ENCODE measurements at places on chromosomes 6 and 20.

DNA sequence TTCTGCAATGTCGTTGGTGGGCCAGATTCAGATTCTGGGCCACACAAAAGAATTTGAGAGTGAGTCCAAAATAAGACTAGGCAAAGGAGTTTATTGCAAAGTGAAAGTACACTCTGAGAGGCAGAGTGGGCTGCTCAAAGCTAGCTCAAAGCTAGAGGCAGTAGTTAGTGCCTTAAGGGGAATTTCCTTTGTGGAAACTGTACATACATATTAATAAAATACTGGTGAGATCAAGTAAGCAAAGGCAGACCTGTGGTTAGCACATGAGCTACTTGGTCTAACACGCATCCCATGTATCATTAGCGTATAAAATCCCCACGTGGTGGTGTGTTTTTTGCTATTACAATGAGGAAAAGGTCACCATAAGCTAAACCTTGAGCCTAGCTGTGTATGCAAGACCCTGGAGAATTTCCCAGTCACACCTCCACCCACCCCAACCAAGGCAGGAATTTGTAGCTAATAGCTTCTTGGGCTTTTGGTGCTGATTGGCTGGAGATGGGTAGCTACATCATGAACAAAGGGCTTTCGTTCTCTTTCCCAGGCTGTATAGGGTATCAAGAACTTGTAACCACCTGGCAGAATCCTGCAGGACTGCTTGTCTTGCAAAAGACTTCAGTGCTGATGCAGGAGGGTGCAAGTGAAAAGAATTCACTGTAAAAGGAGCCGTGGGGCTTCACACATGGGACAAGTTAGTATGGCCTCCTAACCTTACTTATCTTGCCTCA lies 14.7 kb upstream of the TRIM26 start:
- DNase-seq, result no peak

- DNase-seq, result no peak
Observed at GRCh38 chr6:137759624-137760023, 107.4 kb upstream of the TNFAIP3 start.

- DNase-seq, result no peak
Observed at GRCh38 chr20:17935186-17935585, 33.4 kb downstream of the SNX5 start.

GRCh38 chr6:34617231-34617630 lies 61.1 kb upstream of the SPDEF start:
- DNase-seq, result no peak

- DNase-seq, result no peak
Observed at GRCh38 chr6:121247386-121247785, 86.9 kb downstream of the TBC1D32 start.

DNA sequence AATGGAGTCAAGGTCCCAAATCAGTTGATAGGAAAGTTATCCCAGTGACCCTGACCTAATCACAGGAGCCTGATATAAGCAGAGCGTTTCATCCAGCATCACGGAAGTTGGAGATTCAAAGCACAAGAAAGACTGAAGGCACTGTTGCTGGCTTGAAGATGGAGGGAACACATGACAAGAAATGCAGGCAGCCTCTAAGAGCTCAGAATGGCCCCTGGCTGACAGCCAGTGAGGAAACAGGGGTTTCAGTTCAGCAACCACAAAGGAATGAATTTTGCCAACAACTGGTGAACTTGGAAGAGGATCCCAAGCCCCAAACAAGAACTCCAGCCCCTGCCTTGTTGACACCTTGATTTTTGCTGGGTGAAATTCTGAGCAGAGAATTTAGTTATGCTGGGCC lies 778.5 kb downstream of the MAFB start:
- no peak for DNase-seq

DNA sequence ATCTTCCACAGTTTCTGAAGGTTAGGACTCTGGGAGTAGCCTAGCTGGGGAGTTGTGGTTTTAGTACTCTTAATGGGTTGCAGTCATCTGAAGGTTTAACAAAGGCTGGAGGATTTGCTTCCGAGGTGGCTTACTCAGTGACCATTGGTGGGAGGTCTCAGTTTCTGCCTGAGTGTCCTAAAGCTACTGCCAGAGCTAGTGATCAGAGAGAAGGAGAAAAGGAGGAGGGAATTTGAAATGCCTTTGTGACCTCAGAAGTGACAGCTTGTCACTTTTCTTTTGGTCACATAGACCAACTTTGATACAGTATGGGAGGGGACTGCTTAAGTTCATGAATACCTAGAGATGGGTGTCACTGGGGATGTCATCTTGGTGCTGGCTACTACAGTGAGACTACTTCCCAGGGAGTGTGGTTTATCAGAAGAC lies 41.3 kb downstream of the NCOA3 start:
- no peak for DNase-seq

DNA sequence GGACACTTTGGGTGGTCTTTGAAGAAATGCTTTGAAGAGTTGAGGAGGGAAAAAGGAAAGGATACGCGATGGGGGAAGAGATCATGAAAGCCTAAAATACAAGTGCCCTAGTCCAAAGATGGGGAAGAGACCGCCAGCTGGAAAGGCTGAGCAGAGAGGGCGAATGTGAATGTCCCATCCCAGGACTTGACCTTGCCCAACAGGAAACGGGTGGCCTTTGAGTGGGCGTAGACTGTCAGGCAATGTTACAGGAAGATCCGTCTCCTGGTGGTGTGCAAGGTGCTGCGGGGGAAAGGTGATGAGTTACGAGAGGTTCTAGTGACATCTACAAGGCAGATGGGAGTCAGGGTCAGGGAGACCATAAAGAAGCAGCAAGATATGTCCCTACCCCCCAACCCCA lies 55.0 kb upstream of the TBXT start:
- DNase-seq, result no peak

DNA sequence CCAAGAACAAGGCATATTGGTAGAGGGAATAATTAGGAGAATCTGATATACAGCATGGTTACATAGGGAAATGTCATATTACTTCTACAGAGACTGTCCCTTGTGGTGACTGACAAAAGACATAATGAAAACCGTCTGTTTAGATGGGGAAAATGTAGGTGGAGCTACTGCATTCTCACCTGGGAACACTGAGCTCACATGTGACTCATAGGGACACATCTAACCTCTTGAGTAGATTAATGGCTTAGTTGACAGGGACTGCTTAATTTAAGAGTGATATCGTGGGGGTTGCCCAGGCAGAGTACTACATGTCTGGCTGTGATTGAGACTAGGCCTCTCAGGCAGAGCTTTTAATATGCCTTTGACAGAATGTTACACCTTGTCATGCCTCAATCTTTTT lies 235.3 kb upstream of the ZFP64 start:
- no peak for DNase-seq

DNA sequence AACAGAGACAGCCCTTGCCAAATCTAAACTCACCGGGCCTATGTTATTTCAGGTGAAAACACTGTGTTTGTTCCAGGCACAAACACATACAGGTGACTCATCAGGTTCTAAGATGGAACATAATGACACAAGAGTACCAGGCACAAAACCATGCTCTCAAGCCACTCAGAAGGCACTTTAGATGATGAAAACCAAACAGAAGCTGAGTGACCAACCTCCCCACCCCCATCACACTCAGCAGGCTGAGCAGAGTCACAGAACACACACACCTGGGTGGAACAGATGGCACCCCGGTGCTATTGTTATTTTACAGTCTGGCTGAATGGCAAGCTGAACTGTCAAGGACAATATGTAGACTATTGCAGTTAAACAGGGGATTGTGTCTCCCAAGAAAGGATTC lies 20.6 kb upstream of the NKX2-2 start:
- no peak for DNase-seq

- DNase-seq, result no peak
Observed at GRCh38 chr6:72720464-72720863, 98.6 kb downstream of the KCNQ5 start.

GRCh38 chr6:24766680-24767462 lies 7.9 kb upstream of the GMNN start:
- DNase-seq, result no peak

GRCh38 chr6:130927305-130927704 lies 100.1 kb downstream of the SMLR1 start:
- DNase-seq, result no peak

- no peak for DNase-seq
Observed at GRCh38 chr6:6125495-6125894, 118.8 kb upstream of the NRN1 start.

GRCh38 chr6:14488180-14488579 lies 370.6 kb downstream of the CD83 start:
- no peak for DNase-seq

GRCh38 chr6:11604215-11604614 lies 66.7 kb downstream of the TMEM170B start:
- DNase-seq, result no peak

- DNase-seq, result no peak
Observed at GRCh38 chr6:143323729-143324470, 126.6 kb downstream of the ADAT2 start.

- DNase-seq, result no peak
Observed at GRCh38 chr6:14359438-14359837, 241.9 kb downstream of the CD83 start.

- no peak for DNase-seq
Observed at GRCh38 chr6:132461958-132462357, 51.0 kb downstream of the STX7 start.

DNA sequence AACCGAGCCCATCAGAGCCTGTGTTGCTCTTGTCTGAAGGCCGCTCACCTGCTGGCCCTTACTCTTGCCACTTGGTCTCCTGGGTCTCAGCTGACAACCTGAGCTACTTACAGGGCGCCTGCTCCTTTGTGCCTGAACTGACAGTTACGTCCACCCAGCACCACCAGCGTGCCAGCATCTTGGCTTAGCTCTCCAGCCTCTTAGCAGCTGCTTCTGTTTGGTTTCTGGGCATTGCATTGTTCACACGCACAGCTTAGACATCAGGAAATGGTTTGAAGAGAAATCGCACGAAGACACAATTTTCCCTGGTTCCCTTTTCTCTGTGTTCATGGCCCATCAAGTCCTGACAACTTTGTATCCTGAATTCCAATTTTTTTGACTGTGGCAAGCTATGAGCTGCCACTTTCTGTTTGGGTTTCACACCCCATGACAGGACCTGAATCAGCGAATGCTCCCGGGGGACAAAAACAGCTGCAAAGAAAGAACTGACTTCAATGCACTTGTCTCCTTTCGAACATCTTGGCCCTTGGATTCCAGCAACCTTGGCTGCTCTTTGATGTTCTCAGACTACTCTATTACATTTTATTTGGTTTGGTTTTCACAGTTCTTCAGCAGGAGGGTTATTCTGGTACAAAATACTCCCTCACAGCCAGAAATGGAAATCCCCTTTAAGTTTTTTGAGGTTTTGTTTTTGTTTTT lies 45.2 kb upstream of the LY86 start:
- no peak for DNase-seq

DNA sequence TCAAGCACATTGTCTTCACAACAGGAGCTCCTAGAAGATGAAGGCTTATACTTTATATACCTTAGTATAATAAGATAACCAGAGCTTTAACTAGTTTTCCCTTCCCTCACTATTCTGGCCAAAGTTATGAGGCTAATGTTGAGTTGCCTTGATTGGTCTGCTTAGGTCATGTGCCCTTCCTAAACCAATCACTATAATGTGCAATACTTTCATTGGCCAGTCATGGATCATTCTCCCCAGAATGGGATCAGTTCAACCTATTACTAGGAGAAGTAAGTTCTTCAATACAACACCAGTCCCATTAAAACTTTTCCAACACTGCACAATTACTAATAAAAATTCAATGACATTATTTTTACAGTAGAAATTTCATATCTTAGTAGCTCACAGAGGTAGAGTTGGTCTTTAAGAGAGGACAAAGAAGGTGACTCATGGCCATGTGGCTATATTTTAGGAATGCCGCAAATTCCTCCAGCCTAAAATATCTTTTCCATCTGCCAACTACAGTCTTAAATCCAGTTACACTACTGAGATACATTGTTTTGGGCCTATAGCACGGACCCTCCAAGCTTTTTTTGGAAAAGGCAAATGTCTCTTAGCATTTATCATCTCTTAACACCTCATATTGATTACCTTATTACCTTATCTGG lies 12.5 kb upstream of the POU3F2 start:
- no peak for DNase-seq

DNA sequence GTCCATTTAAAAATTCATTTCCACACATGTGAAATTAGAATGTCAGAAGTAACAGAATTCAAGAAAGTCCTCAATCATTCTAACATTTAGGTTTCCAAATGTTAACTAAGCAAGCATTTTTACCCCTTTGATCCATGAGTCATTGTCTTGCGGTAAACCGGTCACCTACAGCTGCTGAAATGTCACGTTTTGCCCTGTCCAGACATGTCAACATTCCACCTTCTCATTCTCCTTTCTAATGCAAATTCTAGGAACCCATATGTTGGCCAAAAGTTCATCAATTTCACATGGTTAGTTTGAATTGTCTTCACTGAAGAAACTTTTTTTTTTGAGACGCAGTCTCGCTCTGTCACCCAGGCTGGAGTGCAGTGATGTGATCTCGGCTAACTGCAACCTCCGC lies 117.2 kb downstream of the IPCEF1 start:
- no peak for DNase-seq

Measured in left hindlimb (tissue), 1 donor.